Activated effector memory CD4-positive, alpha-beta T cell treated with Interleukin-2 at 50 U/mL for 16 hours (primary cell): ENCODE measurements at places on chromosomes 5 and 9.

DNA sequence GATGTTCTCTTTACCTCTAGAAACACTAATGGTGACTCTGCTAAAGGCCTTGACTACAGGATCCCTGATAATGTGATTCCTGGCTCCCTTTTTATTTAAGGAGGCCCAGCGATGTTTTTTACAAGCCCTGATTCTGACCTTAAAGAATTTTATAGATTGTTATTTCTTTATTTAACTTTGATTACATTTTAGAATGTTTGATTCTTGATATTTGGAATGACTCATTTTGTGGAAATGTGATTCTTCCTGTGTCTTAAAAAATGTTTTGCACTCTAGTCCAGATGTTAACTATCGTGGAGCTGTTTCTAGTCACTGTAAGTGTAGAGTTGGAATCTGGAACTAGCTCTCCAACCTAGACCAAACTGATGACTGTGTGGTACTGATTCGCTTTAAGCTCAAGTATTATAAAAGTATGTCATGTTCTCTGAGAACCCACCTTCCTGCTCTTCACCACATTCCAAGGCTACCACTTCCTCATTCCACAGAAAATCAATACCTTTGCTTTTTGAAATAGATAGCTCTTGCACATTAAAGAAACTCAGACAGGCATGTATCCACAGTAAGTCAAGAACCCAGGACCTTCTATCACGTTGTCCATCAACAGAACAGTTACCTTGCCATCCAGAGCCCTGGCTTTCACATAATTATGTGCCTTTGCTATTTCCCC lies 65.2 kb downstream of the JMY start:
- no peak for DNase-seq

DNA sequence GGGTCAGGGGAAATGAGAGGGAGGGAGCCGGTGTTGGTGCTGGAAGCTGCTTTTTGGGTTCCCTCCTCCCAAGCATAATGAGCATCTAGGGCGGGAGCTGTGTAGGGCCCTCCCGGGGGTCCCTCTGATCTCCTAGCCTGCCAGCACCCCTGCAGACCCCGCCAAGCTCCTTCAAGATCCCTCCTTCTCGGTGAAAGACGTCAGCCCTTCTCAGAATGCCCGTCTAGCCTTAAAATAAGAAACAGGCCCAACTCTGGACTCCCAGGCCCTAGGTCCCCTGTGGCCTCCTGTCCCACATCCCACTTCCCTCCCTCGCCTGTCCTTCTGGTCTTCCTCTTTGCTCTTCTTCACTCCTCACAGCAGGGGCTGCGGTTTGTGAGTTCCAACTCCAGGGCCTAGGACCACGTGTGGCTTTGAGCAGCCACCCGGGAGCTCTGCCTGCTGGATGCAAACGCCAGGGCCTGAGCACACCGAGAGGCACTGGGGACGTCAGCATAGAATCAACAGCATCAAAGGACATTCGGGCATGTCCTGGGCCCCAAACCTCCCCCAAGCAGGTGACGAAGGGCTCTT lies 8.8 kb upstream of the SCGB3A1 start:
- no peak for DNase-seq

DNA sequence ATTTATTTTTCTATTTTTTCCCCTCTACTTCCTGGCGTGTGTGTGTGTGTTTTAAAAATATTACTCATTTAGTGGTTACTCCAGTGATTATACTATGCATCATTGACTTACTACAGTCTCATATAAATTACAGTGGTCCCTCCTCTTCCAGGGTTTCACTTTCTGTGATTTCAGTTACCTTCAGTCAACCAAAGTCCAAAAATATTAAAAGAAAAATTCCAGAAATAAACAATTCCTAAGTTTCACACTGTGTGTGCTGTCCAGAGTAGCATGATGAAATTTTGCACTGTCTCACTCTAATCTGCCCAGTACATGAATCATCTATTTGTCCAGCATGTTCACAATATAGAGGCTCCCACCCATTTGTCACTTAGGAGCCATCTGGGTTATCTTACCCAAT lies 47.4 kb upstream of the CCDC112 start:
- no peak for DNase-seq

GRCh38 chr5:135153661-135154060 lies 119.6 kb upstream of the PITX1 start:
- no peak for DNase-seq

- DNase-seq, result no peak
These were observed 4.7 kb upstream of the SH3RF2 start for GRCh38 chr5:145931718-145932117.

DNA sequence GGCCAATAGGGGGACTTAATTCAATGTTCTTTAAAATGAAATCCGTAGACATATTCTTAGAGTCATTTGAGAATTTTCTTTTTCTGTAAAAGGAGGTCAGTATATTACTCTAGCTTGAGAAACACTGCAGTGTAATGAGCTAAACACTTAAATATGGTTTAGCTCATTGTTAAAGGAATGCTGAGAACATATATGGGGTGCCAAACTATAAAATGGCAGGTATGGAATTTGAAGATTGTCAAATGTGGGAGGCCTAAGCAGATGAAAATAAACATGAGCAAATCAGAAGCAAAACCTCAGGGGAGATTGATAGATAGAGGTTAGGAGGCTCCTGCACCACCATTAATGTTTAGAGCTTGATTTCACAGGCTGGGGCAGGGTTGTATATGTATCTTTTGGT lies 57.9 kb downstream of the STX17 start:
- no peak for DNase-seq

GRCh38 chr9:98658951-98659351 lies 49.8 kb downstream of the GABBR2 start:
- DNase-seq, result no peak

DNA sequence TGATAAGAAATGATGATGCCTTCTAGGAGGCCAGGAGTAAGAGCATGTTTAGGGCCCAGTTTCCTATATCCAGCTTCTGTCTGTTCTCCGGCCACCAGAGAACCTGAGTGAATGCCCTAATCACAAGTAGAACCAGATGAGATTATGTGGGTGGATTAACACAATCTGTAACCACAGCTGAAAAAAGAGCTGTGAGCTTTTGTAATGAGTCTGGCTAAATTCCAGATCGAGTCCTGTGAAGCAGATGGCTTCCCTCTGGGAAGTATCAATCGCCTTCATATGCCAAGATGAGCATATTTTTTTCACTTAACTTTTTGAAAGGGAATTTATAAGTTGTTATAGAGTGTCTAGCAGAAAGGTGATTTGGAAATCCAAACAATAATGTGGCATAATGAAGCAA lies 99.8 kb downstream of the NNT start:
- no peak for DNase-seq

DNA sequence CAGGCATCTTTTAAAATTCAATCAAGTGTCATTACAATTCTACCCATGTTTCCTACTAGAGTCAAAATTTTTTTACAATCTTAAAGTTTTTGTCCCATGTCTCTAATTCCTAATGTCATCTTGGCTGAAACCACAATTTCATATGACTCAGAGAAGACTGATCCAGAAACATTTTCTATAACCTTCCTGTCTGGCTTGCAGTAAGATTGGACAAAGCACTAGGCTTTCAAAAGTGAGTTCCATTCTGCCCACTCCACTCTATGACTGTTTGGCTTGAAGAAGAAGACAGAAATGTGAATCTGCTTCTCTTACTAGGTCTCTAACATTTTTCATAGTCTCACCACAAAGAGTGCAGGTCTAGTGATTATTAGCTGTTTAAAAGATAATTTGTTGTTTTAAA lies 88.8 kb downstream of the NR3C1 start:
- DNase-seq, result no peak

DNA sequence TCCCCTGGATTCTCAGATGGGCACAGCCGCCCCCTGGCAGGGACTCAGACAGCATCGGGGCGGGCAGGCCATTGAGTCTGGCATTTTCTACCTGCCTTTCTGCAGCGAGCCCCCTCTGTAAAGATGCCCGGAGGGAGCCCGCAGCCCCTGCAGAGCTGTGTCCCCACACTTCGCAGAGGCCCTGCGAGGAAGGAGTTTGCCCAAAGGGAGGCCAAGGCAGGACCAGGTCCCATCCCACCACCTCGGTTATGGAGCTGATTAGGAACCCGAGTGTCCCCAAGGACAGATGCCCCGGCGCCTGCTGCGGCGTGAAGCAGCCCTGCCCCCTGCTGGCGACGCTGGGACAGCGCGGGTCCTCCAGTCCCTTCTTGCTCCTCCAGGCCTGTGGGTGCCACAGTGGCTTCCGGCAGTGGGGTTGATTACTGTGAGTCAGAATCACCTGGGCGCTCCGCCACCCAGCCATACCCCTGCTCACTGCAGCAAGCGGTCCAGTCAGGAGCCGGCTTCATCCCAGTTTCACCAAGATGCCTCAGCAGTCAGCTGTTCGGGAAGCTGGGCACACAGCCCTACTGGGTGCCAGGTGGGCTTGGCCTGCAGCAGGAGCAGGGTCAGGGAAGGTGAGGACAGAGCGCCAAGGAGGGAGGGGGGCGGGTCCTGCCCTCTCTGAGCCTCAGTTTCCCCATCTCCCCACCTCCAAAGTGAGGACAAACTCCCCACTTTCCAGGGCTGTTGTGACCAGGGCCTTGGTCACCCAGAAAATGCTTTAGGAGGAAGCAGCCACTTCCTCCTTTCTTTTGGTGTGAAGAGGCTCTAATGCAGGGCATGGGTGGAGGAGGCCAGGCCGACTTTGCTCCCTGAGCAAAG lies 117.2 kb downstream of the RXRA start:
- peak; percentile 82 for DNase-seq

- no peak for DNase-seq
These were observed 325.4 kb downstream of the TMEM38B start for GRCh38 chr9:106019702-106020101.

DNA sequence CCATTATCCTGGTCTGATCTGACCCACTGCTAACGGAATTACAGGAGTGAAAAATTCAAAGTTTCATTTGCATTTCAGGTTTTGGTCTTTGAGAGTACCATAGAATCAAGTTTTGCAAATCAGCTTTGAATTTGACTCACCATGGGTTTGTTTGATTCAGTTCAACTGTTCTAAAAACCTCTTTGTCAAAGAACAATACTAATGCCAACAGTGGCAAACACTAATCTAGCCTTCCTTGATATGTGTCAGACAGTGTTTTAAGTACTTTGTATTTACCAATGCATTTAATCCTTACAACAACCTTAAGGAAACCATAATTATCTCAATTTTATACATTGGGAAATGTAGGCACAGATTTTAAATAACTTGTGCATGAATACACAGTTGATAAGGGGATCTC lies 10.1 kb upstream of the FSD1L start:
- DNase-seq, result no peak

DNA sequence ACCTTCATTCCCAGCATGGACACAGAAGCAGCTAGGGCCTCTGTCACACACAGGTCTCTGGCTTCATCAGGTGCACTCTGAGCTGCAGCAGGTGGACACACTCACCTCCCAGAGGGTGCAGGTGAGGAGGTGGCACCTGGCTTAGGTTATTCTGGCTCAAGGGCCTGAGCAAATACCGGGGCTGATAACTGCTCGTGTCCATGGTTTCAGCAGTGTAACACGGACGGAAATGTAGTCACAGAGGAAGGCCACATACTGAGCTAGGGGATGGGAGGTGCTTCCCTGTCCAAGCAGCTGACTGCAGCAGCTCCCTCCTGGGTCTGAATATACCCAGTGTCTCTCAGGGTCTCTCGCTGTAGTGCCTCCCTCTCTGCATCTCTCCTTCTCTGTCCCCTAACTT lies 5.7 kb downstream of the PHF2 start:
- DNase-seq, result no peak

DNA sequence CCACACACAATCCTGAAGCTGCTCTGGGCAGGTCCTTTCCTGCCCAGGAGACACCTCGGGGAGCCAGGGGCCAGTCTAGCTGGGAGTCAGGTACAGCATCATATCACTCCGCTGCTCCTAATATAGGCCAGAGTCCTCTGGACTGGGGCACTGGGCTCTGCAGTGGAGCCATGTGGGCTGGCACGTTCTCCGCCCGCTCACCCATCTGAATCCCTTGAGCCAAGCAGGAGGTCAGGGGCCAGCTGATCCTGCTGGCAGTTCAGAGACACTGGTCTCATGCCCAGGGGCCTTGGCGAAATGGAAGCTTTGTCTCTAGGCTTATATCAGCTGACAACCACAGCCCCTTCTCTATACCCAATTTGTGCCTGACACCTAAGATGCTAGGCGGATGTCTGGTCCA lies 9.3 kb upstream of the CORO2A start:
- no peak for DNase-seq

DNA sequence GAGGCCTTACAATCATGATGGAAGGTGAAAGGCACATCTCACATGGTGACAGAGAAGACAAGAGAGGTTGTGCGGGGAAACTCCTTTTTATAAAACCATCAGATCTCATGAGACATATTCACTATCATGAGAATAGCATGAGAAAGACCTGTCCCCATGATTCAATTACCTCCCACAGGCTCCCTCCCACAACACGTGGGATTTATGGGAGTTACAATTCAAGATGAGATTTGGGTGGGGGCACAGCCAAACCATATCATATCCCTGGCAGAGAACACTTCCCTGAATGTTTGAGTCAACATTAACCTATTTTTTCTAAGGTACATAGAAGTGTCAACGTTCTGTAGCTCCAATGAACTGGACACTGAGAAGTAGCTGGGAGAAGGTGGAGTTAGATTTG lies 280.9 kb downstream of the NFIB start:
- DNase-seq, result no peak

- DNase-seq, result no peak
These were observed 43.5 kb upstream of the CAVIN4 start for GRCh38 chr9:100534401-100534800.

- no peak for DNase-seq
These were observed 2.9 kb downstream of the CDKN2A start for GRCh38 chr9:21991072-21991959.

- DNase-seq, result no peak
These were observed 617.9 kb upstream of the CTNND2 start for GRCh38 chr5:12522116-12522515.

- no peak for DNase-seq
These were observed 81.6 kb upstream of the PHYKPL start for GRCh38 chr5:178314061-178314660.

- no peak for DNase-seq
These were observed 108.7 kb upstream of the LMX1B start for GRCh38 chr9:126504977-126505455.

DNA sequence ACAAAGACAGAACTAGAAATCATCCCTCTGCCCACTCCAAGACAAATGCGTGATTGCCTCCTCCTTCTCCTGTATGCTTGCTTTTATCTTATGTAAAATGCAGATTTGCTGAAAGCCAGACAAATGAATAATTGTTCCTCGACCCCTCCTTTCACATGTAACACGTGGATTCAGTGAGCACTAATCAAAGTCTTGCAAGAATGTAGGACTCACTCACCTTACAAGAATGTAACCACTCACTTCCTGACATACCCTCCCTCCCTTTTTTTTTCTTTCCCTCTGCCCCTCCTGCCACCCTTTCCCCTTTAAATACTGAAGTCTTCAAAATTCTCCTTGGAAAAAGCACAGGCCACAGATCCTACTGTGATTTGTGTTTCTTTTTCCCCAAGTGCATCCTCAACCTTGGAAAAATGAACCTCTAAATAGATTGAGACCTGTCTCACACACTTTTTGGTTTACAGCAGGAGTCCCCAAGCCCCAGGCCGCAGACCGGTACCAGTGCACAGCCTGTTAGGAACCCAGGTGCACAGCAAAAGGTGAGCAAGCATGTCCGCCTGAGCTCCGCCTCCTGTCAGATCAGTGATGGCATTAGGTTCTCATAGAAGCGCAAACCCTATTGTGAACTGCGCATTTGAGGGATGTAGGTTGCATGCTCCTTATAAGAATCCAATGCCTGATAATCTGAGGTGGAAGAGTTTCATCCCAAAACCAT lies 29.4 kb upstream of the HSD17B3 start:
- DNase-seq, result no peak

GRCh38 chr5:73437101-73437776 lies 11.3 kb downstream of the FOXD1 start:
- no peak for DNase-seq
